Activated gamma-delta T cell treated with anti-CD3 and anti-CD28 coated beads, Interleukin-2, amount 50 U/mL, for 16 hours (primary cell): ENCODE measurements at places on chromosomes 3 and 15.

DNA sequence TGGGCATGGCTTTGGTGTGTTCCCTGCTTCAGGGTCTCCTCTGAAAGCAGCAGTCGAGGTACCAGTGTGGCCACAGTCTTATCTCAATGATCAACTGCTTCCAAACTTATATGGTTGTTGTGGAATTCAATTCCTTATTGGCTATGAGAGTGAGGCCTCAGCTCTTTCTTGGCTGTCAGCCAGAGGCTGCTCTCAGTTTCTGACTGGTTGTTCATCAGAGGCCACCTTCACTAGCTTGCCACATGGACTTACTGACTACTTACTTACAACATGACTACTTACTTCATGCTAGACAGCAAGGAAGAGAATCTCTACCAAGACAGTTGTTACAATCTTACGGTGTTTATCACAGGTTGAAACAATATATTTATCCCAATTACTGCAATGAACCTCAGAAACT is 789.2 kb downstream of the DIPK2A start:
- DNase-seq = no peak

- DNase-seq = no peak
Observed at GRCh38 chr3:95798628-95799027, 1015.8 kb upstream of the EPHA6 start.

DNA sequence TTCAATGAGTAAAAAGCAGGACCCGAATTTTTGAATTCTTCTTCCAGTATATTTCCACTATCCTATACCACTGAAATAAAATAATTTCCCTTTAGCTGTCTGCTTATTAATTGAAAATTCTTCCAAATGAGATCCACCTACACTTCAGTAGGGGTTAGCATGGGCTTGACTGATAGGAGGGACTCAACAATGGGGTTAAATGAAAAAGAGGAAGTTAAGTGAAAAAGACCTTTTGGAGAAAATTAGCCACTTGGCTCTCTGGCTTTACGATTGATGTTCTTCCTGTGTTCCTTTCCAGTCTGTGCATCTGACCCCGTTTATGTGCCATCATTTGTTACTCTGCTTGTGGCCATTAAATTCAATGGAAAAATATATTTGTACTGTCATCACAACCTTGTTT is 54.0 kb upstream of the GCNT3 start:
- DNase-seq = no peak

GRCh38 chr3:11115548-11115947 is 38.7 kb upstream of the HRH1 start:
- no peak for DNase-seq

- no peak for DNase-seq
Observed at GRCh38 chr15:90936823-90937222, 1.7 kb downstream of the UNC45A start.
